ENCODE measurements at places on chromosomes 2 and 18.

DNA sequence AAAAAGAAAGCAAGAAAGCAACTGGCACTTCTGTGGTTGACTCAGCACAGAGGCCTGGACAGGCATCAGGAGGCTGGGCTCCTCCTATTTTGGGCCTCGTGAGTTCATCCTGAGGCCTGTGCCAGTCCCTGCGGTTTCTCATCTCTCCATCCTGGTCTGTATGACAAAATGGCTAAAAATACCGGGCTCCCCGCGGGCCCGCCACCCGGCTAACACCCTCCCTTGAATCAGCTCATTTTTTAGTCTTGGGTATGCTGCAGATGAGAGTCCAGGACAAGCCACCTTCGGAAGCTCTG lies 62.3 kb upstream of the YWHAQ start:
- DNase-seq = peak; percentile 66

DNA sequence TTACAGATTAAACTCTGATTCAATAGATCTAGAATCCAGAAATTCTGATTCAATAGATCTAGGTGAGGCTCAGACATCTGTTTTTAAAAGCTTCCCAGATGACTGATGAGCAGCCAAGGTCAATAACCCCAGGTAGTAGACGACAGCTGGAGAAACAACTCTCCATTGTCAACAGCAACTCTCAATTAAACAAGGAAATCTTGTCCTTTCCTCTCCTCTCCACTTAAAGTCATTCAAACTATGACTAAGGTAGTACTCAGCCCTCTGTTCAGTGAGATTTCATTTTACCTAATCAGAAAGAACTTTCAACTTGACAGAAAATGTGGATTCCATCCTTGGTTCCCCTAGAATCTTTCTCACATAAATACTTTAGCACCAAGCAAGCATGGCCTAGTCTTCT lies 94.6 kb upstream of the SCG2 start:
- peak; percentile 3 for DNase-seq

DNA sequence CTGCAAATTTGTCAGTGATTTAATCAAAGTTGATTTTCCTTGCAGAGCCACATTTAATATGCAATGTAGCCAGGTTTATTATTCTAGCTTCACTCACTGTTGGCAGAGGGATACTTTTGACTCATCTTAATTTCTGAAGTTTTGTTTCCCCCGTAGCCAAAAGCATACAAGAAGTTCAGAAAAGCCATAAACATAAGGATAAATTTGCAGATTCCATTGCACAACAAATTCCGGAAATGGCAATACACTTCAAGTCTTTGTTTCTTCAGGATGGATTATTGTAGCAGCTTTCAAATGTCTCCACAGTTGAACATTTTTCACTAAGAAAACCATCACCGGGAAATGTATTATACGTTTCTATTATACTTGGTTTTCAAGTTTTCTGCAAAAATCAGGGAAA lies 88.0 kb upstream of the ZCCHC2 start:
- DNase-seq = no peak

DNA sequence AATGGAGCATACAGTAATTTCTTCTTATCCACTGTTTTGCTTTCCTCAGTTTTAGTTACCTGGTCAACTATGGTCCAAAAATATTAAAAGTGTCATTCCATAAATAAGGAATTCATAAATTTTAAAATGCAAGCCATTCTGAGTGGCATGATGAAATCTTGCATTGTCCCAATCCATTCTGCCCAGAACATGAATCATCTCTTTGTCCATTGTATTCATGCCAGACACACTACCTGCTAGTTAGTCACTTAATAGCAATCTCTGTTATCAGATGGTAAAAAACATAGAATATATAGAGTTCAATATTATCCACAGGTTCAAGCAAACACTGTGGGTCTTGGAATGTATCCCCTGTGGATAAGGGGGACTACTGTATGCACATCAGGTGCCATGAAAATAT lies 872.2 kb upstream of the NXPH2 start:
- no peak for DNase-seq

DNA sequence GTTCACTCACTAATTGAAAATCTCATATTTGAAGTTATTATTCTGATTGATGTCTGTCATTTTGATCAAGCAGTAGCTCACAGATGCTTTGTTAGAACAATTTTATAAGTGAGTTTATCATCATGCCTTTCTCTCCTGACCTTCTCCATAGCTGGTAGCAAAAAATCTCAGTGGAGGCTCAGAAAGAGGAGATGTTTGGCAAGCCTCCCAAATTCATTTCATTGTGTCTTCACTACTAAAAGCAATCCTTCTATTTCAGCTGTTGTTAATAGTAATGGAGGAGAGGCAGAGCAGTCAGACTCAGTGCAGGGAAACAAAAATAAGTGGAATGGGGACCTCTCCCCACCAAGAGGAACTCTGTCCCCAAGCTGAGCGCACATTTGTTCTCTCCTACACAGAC lies 2127.8 kb upstream of the CELF4 start:
- DNase-seq = no peak

DNA sequence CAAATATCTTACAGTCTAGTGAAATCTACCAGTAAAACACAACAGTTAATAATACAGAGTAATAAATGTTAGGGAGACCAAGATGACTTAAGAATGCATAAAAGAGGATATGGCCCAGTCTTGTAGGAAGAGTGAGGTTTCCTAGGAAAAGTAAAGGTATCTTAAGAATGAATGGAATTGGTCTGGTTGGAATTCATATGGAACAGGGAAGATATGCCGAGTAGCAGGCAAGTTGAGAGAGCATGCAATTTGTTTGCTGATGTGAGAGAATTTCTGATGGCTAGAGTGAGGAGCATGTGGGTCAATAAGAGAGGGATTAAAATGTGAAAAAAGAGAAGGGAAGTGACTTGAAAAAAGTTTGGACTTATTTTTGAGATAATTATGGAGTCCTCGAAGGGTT lies 512.9 kb upstream of the ZEB2 start:
- DNase-seq = no peak

DNA sequence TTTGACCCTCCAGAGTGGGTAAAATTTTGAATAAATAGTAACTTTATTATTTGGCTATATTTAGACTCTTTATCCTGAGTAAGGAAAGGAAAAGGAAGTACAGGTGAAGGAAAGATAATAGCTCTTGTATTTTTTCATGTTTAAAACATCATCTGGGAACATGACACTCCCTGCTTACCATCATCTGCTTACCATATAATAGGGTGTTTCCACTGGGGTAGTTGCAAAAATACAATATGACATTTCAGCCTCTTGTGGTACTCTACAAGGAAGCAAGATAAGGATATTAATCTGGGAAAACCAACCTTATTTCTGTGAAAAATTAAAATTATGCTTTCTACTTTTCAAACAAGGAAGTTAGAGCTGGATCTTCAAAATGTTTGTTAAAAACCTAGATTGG lies 9.9 kb downstream of the RELCH start:
- no peak for DNase-seq

GRCh38 chr2:151007365-151007764 lies 254.3 kb downstream of the RBM43 start:
- no peak for DNase-seq

DNA sequence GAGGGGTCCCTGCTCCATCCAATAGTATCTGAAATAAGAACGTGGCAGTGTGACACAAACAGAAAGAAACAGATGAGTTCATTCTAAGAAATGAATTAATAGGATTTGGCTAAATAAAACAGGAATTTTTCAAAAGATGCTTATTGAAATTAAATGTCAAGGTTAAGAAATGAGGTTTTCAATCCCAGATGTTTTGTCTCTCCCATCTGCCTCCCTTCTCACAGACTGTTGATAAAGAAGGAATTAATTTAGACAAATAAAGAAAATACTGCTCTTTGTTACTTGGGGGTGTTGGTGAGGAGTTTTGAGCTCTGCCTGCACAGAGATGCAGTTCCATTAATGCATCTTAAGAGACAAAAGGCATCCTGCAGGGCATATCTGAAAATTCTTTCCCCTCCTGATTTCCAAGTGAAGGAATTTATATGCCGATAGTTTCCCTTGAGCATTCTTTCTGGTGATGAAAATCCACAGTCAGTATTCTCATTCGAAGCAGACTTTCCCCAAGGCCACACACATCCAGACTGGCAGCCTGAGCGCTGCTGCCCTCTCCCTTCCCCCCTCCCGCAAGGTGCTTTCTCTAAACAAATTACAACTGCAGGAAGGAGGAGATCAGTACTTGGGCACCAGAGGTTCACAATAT lies 385.4 kb upstream of the RND3 start:
- peak; percentile 15 for DNase-seq

DNA sequence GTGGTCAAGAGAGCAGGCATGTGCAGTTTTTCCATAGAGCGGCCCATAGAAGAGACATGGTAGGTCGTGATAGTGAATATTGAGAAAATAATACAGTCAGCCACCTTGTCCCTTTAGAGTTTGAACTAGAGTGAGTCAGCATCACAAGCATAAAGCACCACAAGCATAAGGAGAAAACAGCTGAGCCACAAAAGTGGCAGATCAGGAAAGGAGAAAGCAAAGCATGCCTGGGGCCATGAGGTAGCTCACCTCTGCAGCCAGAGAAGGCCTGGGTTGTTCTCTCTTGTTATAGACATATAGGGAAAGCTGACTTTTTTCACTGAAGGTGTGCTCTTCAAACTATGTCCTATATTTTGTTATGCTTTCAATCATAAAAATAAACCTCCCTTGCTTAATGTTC lies 879.0 kb downstream of the DSC3 start:
- no peak for DNase-seq

GRCh38 chr2:128716299-128716721 lies 397.6 kb upstream of the HS6ST1 start:
- DNase-seq = no peak

DNA sequence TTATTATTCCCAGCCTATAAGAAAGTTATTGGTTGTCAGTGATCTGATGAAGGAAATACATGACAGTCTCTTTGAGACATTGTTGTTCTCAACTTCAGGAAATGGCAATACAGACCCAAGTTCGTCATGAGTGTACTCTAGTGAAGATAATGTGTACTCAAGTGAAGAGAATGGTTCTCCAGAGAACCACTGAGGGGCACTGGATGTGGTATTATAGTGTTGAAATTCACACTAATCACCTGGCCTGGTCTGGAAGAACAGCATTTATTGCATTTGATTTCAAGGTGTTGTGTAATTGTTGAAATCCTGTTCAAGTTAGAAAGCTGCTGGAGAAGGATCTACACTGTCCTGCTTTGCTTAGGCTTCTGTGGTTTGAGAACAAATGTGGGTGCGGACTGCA lies 23.4 kb upstream of the OTX1 start:
- no peak for DNase-seq

DNA sequence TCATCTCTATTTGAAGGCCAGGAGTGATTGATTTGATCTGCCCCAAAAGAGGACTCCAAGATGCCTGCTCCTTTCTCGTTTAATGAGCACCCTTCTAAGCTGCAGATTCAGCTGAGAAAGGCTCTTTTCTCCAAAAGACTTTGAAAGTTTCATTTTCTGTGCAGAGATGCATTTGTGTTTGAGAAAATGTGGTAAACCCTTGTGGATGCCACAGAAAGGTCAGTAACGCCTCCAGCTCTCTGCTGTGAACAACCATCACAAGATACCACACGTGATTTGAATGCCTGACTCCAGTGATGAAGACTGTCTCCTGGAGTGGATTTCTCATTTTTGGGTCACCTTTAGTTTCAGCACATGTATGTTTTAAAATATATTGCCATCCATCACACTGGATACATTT lies 35.0 kb upstream of the CCDC85A start:
- DNase-seq = no peak

GRCh38 chr2:165630236-165630635 lies 160.7 kb downstream of the CSRNP3 start:
- no peak for DNase-seq

- peak; percentile 68 for DNase-seq
Observed at GRCh38 chr2:79935771-79936657, 368.5 kb downstream of the LRRTM1 start.

DNA sequence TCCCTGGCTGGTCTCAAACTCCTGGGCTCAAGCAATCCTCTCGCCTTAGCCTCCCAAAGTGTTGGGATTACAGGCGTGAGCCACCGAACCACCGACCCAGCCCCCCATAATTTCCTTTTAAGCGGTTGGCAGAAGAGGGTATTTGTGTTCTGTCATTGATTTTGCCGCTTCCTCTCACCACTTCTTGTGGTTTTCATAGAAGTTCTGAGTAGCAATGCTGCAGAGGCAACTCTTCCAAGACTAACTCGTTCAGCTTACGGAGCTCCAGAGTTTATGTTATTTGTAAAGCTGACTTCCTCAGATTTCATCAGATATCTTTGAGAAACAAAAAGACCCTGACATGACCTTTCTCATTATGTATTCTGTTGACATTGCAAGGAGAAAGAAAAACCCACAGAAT lies 261.4 kb upstream of the KCNJ3 start:
- DNase-seq = no peak

- no peak for DNase-seq
Observed at GRCh38 chr2:151790689-151791088, 37.5 kb downstream of the ARL5A start.

GRCh38 chr2:27804146-27804545 lies 32.6 kb downstream of the MRPL33 start:
- DNase-seq = peak; percentile 55

- peak; percentile 4 for DNase-seq
Observed at GRCh38 chr2:240765007-240765406, 55.0 kb downstream of the KIF1A start.

GRCh38 chr2:96540136-96540535 lies 3.6 kb downstream of the ARID5A start:
- DNase-seq = peak; percentile 70

DNA sequence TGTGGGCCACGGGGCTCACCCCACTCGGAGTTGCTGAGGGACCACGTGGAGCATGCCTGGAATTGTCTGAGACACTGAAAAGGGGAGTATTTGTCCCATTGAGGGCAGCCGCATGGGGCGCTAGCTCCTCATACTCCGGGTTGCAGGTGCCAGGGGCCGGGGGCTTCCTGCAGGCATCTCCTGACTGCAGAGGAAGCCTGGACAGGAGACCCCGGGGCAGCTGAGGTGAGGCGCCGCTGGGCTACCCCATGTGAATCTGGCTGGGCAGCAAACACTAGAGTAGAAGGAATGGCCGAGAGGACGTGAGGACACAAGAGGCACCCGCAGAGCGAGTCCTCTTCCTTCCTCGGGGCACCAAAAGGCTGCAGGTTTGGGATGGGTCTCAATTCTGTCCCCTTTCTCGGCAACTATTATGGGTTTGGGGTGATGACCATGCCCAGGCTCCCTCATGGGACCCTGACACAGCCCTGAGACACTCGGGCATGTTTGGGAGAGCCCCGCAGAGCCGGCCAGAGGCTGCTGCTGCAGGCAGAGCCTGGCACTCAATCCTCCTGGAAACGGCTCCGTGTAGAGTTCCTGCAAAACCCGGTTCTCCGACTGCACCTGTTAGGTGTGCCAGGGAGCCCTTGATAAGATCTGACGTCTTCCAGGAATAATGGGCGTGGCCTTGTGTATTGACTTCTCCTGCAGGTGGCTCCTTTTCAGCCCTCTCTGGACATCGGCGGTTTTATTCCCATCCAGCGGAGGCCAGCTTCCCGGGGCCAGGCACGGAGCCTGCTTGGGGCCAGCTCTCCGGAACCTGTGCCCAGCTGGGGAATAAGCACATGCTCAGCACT lies 77.0 kb downstream of the CTIF start:
- no peak for DNase-seq
